Stimulated activated CD4-positive, alpha-beta T cell treated with anti-CD3 and anti-CD28 coated beads, Interleukin-4, amount 100 ng/mL, for 1 hour (primary cell): ENCODE measurements at places on chromosomes 3 and 15.

DNA sequence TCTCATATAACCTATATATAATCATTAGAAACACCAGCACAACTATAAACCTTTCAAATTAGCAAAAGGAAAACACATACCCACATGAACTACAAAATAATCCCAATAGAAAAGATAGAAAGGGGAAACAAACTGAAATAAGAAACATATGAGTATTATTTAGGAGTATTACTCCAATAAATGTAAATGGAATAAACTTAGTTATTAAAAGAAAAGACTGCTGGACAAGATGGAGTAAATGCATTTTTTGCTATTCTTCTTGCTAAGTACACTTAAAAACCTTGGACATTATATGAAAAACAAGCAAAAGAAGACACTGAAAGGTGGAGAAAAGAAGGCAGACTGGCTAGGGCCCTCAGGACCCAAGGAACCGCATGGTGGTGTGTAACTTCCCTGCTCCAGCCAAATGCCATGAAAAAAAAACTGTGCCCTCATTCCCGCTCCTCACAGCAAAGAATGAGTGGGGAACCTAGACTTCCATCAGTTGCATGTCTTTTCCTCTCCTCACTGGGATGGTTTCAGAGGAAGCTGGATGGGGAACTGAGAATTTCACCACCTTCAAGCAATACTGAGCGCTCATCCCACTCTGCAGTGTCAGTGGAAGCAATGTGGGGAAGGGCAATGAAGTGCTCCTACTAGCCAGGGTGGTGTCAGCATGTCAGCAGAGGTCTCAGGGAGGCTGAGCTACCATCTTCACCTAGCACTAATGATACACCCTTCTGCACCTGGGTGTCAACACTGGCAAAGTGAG lies 43.7 kb upstream of the ADAMTS17 start:
- no peak for DNase-seq

- no peak for DNase-seq
These were observed 149.1 kb downstream of the NFKBIZ start for GRCh38 chr3:101998256-101998926.

DNA sequence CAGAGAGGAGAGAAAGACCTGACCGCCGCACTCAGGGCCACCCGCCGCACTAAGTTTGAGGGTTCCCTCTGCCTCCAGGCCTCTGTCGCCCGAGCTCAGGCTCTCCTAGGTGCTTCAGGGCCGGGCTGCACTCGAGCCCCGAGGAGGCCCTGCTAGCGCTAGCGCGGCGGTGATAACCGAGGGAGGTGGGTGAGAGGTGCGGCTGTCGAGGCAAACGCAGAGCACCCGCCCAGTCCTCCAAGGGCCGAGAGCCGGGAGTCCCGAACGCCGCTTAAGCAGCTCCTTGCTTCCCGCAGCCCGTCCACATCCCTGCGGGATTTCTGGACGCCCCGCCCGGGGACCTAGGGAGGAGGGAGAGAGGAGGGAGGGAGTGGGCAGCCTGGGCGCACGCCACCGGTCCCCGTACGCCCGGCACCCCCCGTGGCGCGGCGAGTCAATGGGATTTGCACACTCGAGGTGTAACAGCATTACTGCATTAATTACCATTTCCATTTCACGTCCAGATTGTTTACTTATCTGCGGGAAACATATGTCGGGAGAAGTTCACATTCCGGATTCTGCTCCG lies 6.8 kb downstream of the SOX14 start:
- no peak for DNase-seq

DNA sequence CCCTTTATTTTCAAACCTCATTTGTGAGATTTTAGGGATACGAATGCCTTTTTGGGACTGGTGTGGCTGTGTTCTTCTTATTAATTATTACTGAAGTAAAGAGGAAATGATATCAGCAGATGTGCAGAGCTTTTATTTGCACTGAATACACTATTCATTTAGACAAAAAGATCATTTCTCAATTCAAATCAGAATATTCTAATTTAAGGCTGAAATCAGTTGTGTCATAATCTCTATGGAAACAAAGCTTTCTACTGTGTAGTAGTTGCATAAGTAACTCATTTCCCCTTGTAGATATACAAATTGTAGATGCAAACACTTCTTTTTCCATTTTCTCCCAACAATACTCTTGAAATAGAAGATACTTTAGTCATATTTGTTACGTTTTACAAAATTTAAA lies 56.0 kb downstream of the PDE8A start:
- DNase-seq = no peak

- DNase-seq = no peak
These were observed 17.1 kb downstream of the MASP1 start for GRCh38 chr3:187274315-187274976.

- DNase-seq = peak; percentile 4
These were observed 66.5 kb upstream of the SH3GL3 start for GRCh38 chr15:83380682-83381081.

- DNase-seq = no peak
These were observed 64.2 kb upstream of the TIMP4 start for GRCh38 chr3:12222775-12223485.

- peak; percentile 55 for DNase-seq
These were observed at the start of gene IGF2BP2 for GRCh38 chr3:185825006-185825638. Gene IGF2BP2, minus strand, starts transcription at chr3:185825042. Its CDS starts 82 bp downstream, at chr3:185824960.

- no peak for DNase-seq
These were observed 648.7 kb upstream of the CCDC54 start for GRCh38 chr3:106728315-106729098.

DNA sequence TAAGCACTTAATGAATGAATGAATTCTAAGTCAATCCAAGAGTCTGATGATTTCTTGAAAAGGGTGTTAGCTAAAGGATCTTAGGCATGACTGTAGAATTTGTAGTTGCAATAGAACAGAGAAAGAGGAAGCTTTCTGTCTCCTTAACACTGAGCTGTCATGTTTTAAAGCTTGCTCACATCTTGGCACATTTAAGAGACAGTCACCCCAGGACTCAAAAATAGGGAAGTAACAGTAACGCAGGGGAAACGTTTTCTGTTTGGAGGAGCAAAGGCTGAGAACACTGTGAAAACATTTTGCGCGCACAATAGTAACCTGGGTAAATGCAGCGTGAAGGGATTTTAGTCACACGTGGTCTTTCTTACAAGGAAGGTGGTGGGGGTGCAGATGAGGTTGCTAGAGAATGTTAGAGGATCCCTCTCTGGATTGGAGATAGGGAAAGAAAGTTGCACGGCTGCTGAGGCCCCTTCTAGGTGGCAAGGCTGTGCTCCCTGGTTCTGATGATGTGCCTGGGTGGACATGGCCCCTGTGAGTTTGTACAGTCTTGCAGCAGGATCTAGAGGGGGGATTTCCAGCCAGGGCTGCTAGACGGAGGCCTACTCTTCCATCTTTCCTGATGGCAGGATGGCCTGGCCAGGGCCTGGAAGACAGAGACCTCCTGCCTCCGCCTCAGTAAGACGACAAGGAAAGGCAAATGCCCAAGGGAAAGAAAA lies 12.0 kb downstream of the STARD5 start:
- no peak for DNase-seq

DNA sequence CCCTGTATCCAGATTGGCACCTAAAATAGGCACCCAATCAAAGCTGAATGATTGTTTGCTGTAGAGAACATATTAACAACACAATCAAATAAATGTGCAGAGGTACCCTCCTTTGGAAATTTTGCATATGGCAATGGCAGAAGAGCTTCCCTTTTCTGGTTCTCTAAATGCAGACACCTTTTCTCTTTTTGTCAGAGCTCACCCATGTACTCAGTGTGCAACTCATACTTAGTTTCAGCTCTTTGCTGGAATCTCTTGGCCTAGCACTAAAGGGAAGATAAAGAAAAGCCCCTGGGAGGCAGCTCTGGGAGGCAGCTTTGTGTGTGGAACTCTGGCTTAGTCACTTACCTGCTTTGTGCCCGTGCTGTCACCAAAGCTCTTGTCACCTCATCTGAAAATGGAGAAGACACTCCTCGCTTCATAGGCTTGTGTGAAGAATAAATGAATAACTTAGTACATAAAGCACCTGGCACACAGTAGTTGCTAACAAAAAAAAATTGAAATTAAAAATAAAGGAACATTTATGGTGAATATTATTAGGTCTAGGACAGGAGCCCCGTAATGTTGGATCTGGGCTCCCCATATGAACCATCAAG lies 28.8 kb downstream of the ST6GAL1 start:
- DNase-seq = no peak

- DNase-seq = no peak
These were observed 204.3 kb downstream of the TBL1XR1 start for GRCh38 chr3:176992978-176993377.

GRCh38 chr3:51471775-51472652 lies 27.8 kb downstream of the DCAF1 start:
- DNase-seq = no peak

DNA sequence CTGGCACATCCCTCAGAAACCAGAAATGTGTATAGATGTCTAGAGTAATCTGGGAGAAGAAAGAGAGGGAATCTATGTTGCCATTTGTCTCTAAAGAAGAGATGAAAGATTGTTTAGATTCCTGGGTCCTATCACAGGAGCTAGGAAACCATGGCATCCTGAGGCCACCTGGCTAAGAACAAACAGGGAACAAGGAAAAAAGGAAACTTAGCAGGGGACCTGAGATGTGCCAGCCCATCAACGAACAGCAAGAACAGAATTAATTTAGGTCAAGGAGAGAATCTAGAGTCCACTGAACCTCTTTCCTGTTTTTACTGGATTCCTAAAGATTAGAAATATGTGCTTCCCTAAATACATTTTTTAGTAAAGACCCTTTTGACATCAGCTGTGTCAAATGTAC lies 30.3 kb downstream of the IP6K1 start:
- no peak for DNase-seq

GRCh38 chr15:68797191-68797590 lies 23.5 kb downstream of the ANP32A start:
- no peak for DNase-seq

DNA sequence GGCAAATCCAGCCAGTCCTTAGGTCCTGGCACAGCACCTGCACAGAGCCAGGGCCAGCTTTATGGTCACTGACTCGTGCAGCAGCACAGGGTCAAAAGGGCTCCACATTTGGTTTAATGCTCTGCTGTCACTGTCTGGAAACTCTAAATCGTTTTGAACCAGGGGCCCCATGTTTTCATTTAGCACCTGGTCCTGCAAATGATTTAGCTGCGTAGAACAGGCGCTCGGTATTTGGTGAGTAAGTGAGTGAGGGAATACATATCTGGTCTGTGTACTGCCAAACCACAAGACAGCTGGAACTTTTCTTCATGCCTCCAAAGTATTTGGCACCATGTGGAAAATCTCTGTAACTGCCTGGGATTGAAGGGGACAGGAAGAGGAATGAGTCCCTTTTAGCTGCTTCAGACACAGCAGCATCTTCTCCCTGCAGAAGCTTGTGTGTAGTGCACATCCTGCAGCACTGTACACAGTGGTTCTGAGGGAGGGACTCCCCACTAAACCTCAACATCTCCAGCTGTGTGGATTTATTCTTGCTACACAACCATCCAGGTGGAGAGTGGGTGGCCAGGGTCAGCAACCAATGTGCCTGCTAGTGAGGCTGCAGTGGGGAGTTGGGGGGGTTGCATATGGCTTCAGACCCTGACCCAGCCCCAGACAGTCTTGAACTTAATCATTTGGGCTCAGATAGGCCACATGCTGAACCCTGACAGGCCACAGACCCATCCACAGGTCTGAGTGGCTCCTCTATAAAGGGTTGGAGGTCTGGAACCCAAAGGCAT lies 1.1 kb downstream of the SH2D7 start:
- DNase-seq = no peak

DNA sequence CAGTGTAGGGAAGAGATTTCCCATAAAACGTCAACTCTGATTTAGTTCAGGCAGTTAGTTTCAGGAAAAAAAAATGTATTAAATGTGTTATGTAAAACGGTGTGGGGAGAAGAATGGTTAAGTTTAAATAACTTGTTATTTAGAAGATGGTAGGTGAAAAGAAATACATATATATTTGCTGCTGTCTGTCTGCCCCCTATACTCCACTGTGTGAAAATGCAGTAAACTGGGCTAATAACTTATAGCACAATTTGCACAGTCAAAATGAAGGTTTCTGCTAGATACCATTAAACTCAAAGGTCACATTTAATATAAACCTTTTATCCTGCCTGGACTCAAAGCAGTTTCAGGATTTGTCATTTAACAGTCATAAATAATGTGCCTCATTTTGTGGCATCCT lies 515.0 kb downstream of the FGF12 start:
- DNase-seq = no peak
